ENCODE measurements at places on chromosomes 1 and 21.

GRCh38 chr1:181013144-181013543, 9.5 kb downstream of the STX6 start:
- DNase-seq = no peak

- DNase-seq = no peak
Measured at GRCh38 chr21:45827302-45827692, 154.3 kb upstream of the COL6A1 start.

DNA sequence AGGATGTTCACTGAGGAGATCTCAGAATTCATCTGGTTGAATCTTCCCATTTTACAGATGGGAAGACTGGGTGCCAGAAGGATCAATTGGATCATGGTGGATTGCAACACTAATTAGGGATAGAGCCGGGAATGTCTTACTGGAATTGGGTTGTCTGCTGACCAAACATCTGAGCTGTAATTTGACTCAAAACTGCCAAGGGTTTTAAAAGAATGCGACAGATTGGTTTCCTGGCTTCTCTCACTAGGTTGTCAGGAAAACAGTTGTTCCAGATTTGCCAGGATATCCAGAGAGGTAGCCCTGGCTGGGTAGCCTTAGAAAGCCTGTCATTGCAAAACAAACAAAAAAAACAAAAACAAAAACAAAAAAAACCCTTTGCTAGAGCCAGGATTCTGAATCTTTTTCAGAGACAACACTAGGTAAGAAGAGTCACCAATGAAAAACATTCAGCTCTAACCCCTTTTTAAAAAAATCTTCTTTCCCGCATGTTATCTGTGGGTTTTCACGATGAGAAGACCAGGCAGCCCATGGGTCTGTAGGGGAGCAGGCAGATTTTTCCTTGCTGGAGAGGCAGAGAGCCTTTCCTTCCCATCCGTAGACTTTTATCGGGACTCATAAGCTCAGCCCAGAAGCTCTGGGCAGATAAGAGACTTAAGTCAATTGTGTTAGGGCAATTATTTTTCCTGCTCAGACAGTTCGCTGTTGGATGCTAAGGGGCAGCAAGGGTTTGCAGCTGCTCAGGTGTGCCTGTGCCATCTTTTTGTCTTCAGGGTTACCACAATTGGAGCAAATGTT, 418.9 kb downstream of the PRDM2 start:
- no peak for DNase-seq

GRCh38 chr1:167904652-167905130, 9.2 kb downstream of the ADCY10 start:
- no peak for DNase-seq

- no peak for DNase-seq
Measured at GRCh38 chr1:8465013-8465412, 147.1 kb downstream of the SLC45A1 start.

DNA sequence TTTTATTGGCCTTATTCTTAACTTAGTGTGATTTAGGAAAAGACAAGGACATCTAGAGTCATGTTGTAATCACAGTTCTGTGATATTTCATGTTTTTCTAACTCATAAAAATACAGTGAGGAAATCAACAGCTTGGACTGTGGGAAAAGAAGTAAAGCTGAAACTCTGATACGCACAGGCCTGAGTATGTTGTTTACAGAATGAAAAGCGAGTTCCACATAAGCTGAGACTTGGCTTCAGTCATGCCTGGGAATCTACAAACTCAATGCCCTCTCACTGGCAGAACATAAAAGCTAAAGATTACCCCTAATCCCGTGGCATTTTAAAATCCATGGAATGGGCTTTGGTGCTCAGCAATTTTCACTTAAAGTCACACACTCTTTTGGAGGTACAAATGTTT, 23.6 kb upstream of the ATP5PO start:
- DNase-seq = no peak

- no peak for DNase-seq
Measured at GRCh38 chr1:14165371-14165801, 433.1 kb upstream of the KAZN start.

- no peak for DNase-seq
Measured at GRCh38 chr1:160058087-160058486, 11.9 kb downstream of the KCNJ10 start.

GRCh38 chr1:246365708-246366107, 141.4 kb downstream of the SMYD3 start:
- DNase-seq = no peak

DNA sequence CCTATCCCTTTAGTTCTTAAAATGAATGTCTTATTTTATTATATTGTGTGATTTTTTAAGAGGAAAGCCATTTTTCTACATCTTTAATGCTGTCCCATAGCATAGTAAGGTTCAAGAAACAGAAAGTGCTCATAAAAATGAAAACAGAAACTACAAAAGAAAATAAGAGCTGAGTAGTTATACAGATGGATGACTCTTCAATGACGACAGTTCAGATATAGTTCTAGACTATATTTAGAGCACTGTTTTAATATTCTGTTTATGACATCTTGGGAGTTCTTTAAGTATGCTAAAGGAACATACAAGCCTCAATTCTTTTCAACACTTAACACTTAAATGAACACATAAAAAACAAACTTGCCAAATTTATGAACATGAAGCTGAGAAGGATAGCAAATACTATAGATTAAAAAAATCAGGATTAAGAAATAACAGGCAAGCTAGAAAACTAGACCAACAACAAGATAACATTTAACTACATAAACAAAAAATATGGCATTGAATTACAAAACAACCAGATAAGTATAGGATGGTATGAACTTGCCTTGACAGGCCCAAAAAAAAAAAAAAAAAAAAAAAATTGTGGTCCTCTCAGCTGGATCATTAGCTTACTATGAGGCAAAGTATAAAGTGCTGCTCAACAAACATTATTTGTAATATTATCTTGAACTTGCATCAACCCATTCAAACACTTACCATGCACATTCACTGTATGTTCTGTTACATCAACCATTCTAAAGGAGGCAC, 87.9 kb downstream of the ZZZ3 start:
- DNase-seq = no peak

GRCh38 chr1:18385239-18385790, 95.4 kb upstream of the KLHDC7A start:
- peak; percentile 21 for DNase-seq

GRCh38 chr1:192805832-192806323, 3.0 kb upstream of the RGS2 start:
- peak; percentile 36 for DNase-seq

GRCh38 chr1:229704157-229704556, 78.1 kb downstream of the URB2 start:
- DNase-seq = no peak

- no peak for DNase-seq
Measured at GRCh38 chr1:33370301-33370700, 49.4 kb upstream of the A3GALT2 start.

DNA sequence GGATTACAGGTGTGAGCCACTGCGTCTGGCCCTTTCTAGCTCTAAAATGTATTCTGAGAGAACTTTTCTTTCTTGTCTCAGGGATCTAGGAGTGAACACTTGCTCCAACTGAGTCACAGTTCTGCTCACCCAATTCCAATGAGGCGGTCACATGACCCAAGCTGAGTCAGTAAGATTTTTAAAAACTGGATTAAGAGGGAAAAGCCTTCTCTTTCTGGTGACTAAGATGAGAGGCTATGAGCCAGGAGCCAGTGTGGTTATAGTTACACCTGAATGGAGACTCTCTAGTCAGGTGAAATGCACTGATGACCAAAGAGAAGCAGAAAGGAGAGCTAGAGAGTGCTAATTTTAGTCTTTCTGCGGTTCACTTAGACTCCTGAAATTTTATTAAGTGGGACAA, 9.5 kb upstream of the DEPDC1 start:
- DNase-seq = no peak

- peak; percentile 42 for DNase-seq
Measured at GRCh38 chr1:196317535-196318522, 290.4 kb downstream of the KCNT2 start.

DNA sequence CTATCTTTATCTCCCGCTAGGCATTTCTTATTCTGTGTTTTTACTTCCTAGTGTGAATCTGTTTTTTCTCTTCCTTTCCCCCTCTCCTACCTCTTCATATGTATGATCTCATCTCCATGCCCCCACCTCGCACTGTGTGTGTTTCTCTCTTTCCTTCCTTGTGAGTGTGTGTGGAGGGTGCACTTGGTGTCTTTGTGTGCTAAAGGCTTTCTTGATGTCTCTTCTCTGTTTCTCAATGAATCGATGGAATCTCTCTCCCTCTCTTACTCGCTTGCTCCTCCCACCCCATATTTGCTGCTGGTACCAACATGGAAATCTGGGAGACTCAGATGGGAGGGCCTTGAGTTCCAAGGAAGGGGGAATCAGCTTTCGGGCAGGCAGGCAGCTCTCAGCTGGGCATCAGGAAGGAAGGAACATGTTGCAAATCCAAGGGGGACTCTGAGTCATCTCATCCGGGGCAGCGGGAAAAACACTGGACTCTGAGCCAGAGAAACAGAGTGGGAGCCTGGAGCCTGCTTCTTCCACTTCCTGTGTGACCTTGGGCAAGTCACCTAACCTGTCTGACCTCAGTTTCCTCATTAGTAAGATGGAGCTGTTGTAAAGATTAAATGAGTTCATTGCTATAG, 147.5 kb downstream of the PTPRU start:
- no peak for DNase-seq

DNA sequence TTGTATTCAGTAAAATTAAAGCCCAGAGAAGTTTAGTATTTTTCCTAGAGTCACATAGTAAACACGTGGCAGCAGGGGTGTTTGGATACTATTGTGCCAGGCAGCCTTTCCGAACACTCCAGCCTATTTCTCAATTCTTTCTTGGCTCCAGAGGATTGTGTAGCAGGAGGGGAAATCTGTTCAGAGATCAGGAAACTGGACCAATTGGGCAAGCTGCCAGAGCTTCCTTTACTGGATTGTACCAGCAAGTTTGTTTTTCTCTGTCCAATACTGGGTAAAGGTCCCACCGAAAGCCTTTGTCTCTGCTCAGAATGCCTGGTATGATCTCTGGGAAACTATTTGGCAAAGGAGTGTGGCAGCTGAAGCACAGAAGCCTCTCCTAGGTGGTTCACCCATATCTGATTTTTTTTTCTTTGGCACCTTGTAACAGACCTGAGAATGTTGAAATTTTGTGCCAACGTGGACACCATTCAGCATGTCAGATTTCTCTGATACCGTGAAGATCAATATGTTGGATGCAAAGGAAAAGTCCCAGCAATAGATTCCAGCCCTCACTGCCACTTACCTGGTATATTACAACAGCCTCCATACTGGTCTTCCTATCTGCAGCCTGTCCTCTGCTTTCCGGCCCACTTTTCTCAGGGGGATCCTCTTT, 126.2 kb downstream of the FGGY start:
- DNase-seq = no peak

GRCh38 chr21:43880111-43880985, 15.3 kb downstream of the AGPAT3 start:
- DNase-seq = no peak

DNA sequence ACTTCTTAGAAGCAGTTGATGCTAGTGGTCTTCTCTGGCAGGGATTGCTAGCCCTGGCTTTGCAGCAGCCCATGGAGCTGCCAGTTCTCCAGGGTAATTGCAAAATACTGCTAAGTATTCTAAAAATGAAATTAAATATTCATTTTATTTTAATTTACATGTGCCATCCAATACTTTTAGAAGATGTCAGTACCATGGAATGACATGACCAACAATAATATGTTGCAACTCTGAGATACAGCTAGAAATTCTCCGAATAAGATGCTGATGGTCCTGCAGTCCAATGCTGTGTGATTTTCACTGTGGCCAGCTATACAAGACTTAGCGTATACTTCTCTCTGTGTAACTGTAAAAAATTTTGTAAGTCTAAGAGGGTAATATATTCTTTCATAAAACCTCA, 20.0 kb upstream of the WARS2 start:
- no peak for DNase-seq

- no peak for DNase-seq
Measured at GRCh38 chr1:116994411-116994810, 7.1 kb upstream of the CD101 start.

- DNase-seq = no peak
Measured at GRCh38 chr1:65940126-65940525, 147.4 kb downstream of the PDE4B start.

DNA sequence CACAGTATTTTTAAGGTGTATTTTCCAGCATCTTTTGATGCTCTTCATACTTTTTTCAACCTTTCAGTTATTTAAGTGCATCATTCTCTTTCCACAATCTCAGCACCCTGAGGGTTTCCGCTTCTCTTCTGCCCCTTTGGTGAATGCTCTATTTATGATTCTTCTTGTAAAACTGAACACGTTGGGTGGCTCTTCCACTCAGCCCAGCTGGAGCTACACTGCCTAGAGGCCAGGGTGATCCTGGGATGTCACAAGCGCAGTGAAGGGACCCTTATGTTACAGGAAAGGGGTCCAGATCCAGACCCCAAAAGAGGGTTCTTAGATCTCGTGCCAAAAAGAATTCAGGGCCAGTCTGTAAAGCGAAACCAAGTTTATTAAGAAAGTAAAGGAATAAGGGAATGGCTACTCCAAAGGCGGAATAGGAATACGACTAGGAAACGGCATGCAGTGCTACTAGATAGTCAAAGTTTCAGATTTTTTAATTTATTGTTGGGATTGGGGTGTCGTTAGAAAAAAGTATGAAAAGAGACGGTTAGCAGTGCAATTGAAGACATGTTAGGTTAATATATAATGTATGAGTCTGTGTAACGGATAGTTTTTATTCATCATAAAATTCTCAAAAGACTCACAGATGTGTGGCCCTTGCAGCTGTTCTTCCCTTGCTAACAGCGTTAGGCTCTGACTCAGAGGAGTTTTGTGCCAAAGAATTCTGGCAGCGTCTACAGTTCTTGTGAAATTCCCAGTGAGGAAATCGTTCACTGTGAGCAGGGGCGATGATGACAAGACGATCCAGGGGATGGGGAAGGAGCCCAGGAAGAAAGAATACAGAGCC, 14.4 kb upstream of the ERVH48-1 start:
- DNase-seq = no peak

DNA sequence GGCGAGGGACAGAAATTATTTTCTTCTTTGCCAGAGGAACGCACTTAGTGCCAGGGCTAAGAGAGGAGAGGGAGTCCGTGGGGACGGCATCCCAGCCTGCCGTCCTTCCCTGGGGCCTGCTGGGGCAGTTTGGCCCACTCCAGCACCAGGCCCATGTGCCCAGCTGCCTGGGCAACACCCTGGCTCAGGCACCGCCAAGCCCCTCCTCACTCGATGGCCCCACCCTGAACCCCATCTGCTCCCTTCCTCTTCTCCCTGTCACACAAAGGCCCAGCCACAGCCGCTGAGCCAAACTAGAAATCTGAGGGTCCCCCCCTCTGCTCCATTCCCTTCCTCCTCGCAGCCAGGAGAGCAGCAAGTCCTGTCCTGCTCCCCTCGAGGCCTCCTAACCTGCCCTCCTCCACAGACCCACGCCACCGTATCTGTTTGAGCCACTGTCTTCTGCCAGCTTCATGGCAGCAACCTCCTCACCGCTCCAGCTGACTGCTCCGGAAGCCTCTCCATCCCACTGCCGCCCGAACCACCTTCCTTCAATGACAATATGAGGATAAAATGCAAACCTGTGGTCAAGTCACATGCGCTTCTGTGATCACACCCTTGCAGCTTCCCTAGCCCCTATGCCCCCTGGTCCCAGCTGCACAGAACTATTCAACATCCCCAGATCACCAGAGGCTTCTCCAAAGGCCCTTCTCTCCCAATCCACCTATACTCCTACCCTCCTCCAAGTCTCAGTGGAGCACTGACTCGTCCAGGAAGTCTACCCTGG, 8.4 kb upstream of the TNNI1 start:
- DNase-seq = no peak

- peak; percentile 23 for DNase-seq
Measured at GRCh38 chr1:23980728-23981070, 572 bp upstream of the SRSF10 start.

GRCh38 chr1:100348549-100349144, 3.7 kb upstream of the CDC14A start:
- no peak for DNase-seq

- DNase-seq = no peak
Measured at GRCh38 chr1:106727171-106727570, 329.3 kb upstream of the PRMT6 start.

Data from neural progenitor cell (in vitro differentiated cells).